Upper lobe of left lung (tissue), 6 donors: ENCODE measurements at places on chromosomes 6 and 20.

- DNase-seq: no peak
Measured at GRCh38 chr6:164344801-164345291, 930.3 kb downstream of the QKI start.

DNA sequence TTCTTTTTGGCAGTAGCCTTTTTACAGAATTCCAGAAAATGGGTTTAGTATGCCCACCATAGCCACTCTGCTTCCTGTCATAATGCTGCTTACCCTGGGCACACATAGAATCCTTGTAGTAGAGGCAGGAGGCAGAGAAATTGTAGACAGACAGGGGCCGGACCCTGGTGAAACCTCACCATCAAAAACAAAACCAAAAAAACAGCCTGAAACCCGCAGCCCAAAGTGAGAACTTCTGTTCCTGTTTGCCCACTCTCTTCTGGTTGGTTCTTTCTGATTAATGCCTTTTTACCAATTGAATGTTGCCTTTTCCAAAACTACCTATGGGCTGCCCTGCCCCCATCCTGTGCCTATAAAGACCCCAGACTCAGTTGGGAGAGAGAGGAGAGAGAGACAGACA lies 188.2 kb downstream of the CDKAL1 start:
- no peak for DNase-seq

GRCh38 chr6:157405986-157406385 lies 25.0 kb downstream of the ZDHHC14 start:
- no peak for DNase-seq

DNA sequence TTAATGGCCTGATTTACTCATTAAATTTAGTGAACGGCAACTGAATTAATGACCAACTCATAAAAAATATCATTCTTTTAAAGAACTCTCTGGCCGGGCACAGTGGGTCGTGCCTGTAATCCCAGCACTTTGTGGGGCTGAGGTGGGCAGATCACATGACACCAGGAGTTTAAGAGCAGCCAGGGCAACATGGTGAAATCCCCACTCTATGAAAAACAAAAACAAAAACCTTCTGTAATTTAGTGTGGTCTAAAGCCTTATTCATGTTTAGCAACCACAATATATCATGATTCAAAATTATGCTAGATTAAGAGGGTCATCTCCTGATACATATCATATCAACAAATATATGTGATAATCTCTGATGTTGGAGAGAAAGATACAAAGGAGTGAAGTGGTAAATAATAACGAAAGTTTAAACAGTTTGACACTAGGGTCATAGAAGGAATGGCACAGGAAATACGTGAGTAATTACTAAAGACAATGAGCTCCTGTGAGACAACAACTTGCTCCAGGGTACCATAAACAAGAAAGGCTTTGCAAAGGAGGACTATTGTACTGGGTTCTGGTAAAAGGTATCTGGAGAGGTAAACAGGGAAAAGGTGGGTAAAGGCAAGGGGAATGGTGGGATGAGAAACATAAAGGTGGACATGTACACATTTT lies 5.7 kb downstream of the ELOVL4 start:
- DNase-seq: no peak

- DNase-seq: no peak
Measured at GRCh38 chr6:156783958-156784357, 6.8 kb downstream of the ARID1B start.

- DNase-seq: no peak
Measured at GRCh38 chr6:114740547-114740946, 397.7 kb upstream of the HS3ST5 start.

- no peak for DNase-seq
Measured at GRCh38 chr6:165511807-165512206, 151.2 kb downstream of the PDE10A start.

GRCh38 chr6:142740449-142740848 lies 204.5 kb downstream of the HIVEP2 start:
- no peak for DNase-seq

DNA sequence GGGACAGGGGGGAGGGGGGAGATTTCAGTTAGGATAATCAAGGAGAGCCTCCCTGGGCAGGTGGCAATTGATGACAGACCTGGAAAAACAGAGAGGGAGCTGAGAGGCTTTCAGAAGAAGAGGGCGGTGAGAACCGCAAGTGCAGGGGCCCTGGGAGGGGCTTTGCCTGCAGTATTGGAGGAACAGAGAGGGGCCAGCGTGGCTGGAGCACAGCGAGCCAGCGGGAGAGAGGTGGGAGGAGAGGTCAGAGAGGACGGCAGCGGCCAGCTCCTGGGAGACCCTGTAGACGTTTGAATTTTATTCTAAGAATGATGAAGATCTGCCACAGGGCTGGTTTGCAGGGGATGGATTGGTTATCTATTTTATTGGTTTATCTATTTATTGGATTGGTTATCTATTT lies 34.5 kb upstream of the NOL4L start:
- no peak for DNase-seq

DNA sequence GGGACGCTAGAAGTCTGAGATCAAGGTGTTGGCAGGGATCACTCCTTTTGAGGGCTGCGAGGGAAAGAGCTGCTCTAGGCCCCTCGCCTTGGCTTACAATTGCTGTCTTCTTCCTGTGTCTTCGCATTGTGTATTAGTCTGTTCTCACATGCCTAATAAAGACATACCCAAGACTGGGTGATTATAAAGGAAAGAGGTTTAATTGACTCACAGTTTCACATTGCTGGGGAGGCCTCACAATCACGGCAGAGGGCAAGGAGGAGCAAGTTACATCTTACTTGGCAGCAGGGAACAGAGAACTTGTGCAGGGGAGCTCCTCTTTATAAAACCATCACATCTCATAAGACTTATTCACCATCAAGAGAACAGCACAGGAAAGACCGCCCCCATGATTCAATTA lies 102.5 kb upstream of the ASF1A start:
- no peak for DNase-seq

GRCh38 chr6:1524040-1524480 lies 85.7 kb upstream of the FOXC1 start:
- DNase-seq: peak; percentile 94

- DNase-seq: no peak
Measured at GRCh38 chr6:165184192-165184979, 125.0 kb downstream of the C6orf118 start.

- peak; percentile 50 for DNase-seq
Measured at GRCh38 chr6:26232940-26233648, 131.9 kb upstream of the BTN3A2 start.

GRCh38 chr6:1739220-1739619 lies 129.5 kb downstream of the FOXC1 start:
- DNase-seq: peak; percentile 40

DNA sequence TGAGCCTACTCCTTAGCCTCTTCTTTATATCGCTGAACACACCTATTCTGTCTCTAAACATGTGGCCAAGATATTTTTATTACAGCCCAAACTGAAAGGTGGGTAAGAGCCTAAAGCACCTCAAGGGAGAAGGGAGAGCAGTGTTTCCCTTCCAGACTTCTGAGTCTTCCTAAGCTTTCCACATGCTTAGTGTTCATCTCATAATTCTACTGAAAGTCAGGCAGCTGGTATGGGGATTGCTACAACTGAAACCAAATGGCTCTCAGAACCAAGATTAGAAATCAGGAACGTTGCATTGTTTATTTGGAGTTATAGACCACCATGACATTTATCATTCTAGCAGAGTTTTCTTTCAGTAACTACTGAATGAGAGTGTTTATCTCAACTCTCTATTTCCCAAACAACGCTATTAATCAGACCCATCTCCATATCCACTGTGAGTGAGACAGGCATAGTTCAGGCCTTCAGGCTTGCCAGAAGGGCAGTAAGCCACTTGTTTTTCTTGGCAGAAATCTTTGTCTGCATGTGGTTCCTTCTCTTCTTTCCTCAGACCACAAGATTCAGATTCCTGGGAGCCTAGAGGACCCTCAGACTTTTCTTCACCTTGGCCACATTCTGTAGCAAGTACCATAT lies 22.8 kb downstream of the VGLL2 start:
- DNase-seq: no peak

DNA sequence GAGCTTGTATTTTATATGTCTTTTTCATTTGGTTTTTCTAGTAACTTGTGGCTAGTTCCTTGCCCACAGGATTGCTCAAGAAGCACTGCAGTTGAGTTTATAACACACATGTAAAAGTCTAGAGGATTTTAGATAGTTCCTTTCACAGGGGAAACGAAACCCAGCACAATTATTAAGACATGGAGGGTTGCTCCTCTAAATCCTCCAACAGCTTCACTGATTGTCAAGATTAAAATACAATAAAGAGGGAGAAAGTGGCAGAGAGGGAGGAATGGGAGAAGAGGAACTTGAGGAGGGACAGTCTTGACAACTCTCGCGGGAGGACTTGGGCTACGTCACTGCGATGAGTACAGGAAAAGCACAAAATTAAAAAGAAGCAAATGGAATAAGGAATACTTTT lies 9.7 kb upstream of the TBC1D7 start:
- no peak for DNase-seq

- DNase-seq: no peak
Measured at GRCh38 chr20:54606380-54606779, 131.0 kb downstream of the DOK5 start.

GRCh38 chr20:50003253-50003656 lies 20.5 kb downstream of the SNAI1 start:
- no peak for DNase-seq

GRCh38 chr20:61251529-61252393 lies at the start of gene CDH4:
CDH4 (plus strand) TSS chr20:61252261.
- no peak for DNase-seq

GRCh38 chr6:33935439-33936080 lies 131.8 kb upstream of the MLN start:
- DNase-seq: no peak

DNA sequence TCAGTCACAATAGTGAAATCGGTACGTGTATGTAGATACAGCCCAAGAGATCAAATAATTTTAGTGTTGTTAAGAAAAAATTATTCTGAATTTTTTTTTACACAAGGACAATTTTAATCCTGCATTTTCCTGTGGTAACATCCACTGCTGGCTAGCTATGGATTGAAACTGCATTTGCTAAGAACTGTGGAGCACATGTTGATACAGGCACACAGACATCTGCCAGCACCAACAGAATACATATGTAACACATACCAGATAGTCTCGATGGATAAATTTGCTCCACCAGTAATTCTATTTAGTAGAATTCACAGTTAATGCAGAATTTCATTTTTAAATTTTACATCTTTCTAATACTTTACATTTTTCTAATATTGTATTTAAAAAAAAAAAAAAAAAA lies 2.2 kb downstream of the ASIP start:
- no peak for DNase-seq

DNA sequence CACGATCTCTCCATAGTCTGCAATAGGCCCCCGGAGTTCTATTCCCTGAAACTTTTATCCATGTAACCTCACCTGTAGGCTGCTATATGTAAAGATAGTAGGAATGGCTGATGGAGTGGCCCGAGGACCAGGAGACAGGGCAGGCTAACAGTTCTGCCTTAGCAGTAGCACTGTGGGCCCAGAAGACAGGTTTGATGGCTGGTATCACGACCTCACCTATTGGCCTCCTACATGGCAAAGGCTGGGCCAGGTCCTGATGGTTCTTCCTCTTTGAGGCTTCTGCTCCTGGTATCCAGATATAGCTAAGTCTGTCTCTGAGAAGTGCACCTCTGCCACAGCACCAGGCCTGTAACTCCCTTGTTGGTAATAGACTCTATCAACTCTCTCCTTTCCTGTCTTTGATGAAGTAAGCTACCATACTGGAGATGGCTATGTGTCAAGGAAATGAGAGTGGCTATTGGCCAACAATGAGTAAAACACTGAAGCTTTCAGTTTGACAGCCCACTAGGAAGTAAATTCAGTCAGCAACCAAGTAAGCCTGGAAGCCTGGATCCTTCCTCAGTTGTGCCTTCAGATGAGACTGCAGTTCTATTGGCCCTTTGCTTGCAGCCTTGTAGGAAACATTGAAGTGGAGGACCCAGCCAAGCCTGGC lies 5.7 kb downstream of the SPEF1 start:
- no peak for DNase-seq

GRCh38 chr20:276620-277495 lies 13.7 kb downstream of the C20orf96 start:
- no peak for DNase-seq

GRCh38 chr20:44572551-44573500 lies 9.6 kb upstream of the PKIG start:
- DNase-seq: no peak

- DNase-seq: no peak
Measured at GRCh38 chr6:150691463-150691862, 91.8 kb downstream of the PLEKHG1 start.

GRCh38 chr6:149887343-149887742 lies 10.6 kb downstream of the RAET1E start:
- DNase-seq: no peak

- peak; percentile 15 for DNase-seq
Measured at GRCh38 chr20:18005170-18005989, 36.6 kb downstream of the MGME1 start.

DNA sequence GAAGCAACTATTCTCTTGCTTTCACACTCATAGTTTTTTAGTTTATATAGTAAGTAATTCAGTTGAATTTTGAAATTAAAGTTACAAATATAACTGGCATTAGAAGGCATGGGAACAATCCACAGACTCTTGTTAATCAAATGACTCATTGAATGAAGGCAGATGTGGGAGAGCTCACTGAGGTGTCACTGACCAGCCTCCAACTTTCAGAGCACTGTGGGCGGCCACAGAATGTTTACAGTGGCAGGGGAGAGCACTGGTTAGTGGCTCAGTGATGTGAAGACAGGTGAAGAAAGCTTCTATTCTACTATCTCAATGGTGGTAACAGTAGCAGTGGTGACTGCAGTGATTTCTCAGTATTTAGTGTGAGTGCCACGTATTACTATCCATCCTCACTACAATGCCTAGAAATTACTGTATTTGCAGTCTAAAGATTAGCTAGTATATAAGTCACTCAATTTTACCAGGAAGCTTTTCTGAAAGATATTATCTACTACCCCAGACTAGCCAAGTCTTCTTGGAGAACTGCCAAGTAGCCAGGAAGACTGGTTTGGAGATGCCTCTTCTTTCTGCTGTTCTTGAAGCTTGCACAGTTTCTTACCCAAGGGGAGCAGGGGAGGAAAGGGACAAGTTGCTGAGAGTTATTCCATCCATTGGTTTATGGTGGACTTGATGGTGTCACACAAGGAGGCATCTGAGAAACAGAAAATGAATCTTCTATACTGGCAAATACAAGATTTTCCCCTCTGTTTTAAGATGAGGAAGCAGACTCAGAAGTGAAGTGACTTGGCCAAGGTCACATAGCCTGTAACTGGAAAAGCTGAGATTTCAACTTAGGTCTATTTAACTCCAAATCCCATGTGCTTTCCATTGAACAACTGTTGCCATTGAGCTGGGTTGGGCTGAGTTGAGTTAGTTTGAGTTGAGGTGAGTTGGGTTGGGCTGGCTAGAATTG lies 231.2 kb downstream of the ANKRD60 start:
- no peak for DNase-seq

- DNase-seq: no peak
Measured at GRCh38 chr6:169559592-169559991, 142.2 kb downstream of the WDR27 start.

DNA sequence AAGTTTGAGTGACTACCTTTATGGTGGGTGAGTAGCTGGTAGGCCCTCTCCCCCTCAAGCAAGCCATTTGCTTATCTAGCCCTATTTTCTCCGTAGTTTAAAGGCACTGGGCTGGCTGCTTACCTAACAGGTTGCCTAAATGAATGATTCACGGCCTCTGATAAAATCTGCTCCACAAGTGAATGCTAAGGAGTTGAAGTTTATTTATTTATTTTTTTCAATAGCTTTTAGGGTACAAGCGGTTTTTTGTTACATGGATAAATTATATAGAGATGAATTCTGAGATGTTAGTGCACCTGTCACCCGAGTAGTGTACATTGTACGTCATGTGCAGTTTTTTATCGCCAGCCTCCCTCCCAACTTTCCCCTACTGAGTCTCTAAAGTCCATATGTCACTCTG lies 8.3 kb upstream of the CDH26 start:
- DNase-seq: no peak
